ENCODE measurements at places on chromosomes 2 and 18. TPM values are rescaled to one million over a fixed set of nuclear protein-coding genes. Genes with fewer than 3 reads are reported as not detected.

FOXD4L1 gene
- 0.31 TPM for total RNA-seq

RFTN2 gene
- not detected for total RNA-seq

PPP1R1C gene
- not detected for total RNA-seq

ITPRIPL1 gene
- total RNA-seq = 62.2 TPM

SERPINB7 gene
- not detected for total RNA-seq

- DNase-seq = no peak
These were observed 52.1 kb downstream of the ZBTB7C start for GRCh38 chr18:48356909-48357631.

DNA sequence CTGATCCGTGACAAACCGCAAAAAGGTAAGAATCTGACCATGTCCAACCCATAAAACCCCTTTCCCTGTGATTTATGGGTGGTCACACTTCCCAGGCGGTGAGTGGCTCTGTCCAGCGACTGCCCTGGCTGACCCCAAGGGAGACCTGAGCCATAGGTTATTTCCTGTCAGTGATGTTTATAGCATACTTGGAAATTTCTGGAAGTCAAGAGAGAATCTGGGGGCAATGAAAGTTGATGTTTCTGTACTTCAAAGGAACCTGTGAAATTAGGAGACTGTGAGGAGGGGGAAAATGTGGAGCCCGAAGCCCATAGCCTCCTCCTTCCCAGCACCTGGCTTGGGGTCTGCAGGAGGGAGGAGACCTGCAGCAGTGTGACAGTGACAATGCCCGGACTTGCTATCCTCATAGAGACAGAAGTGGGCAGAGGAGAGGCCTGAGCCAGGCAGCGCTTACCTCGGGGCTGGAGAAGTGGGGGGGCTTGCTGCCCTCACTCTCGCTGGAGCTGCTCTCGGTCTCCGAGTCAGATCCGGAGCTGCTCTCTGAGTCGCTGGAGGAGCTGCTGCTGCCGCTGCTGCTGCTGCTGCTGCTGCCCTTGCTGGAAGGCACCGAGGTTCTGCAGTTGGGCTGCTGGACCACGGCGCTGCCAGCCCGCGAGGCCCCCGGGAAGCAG is 111.3 kb upstream of the REV1 start:
- DNase-seq = no peak

GRCh38 chr18:12325726-12326245 is 17.7 kb downstream of the TUBB6 start:
- no peak for DNase-seq

GRCh38 chr2:26463244-26464192 is 14.4 kb downstream of the OTOF start:
- no peak for DNase-seq

- no peak for DNase-seq
These were observed 160.8 kb downstream of the TNS1 start for GRCh38 chr2:217842017-217842416.

- no peak for DNase-seq
These were observed 4.6 kb upstream of the MLPH start for GRCh38 chr2:237482485-237482884.

DNA sequence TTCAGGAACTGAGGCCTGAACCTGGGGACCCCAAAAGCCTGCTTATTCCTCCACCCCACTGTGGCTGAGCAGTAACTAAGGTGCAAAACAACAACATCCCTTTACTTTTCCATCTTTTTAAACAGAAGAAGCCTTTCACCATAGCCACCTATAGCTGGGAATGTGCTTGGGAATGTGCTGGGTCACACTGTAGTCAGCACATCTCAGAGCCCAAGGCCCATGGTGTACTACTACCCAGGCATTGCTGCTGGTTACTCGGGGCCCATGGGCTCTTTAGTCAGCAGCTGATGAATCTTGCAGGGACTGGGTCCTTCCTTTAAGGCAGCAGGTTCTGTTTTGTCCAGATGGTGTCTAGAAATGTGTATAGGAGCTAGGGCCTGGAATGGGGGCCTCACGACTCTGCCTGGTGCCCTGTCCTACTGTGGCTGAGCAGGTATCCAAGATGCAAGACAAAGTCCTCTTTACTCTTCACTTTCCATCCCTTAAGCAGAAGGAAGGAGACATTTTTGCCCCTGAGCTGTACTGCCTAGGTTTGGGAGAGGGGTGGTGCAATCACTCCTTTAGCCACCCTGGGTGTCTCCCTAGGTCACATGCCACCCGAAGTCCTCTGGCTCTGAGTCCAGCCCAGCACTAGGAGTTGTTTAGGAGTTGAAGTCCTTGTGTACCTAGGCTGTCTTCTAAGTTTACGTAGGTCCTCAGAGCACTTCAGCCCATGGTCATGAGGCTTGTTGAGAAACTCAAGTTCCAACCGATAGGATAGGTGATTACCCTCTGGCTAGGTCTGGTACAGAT is 70.1 kb downstream of the OXER1 start:
- no peak for DNase-seq

DNA sequence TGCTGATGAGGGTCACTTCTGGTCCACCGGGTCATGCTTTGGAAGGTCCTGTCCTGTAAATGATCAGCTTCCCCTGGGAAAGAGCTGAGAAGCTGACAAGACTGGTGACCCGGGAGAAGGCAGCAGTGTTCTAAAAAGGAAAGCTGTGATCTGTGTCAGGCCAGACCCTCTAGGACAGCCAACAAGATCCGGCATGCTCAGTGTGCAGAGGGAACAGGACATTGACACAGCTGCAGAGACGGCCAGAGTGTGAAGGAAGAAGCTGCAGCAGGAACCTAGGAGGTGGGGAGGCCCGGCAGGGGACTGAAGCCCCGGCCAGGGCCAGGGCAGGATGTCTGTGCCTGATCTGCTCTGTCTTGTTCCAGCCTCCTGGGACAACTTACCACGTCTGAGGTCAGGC is 372.7 kb upstream of the ID2 start:
- no peak for DNase-seq
